ENCODE measurements at places on chromosomes 6 and 20.

GRCh38 chr6:158233214-158233795 lies 65.2 kb downstream of the GTF2H5 start:
- DNase-seq, result no peak

DNA sequence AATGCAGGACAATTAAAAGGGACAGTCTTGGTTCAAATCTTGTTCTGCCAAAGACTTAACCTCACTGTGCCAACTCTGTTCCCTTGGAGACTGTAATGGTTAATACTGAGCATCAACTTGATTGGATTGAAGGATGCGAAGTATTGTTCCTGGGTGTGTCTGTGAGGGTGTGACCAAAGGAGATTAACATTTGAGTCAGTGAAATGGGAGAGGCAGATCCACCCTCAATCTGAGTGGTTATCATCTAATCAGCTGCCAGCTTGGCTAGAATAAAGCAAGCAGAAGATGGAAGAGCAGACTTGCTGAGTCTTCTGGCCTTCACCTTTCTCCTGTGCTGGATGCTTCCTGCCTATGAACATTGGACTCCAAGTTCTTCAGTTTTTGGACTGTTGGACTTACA lies 474.4 kb downstream of the CD83 start:
- no peak for DNase-seq

GRCh38 chr6:42988486-42989020 lies 4.2 kb downstream of the PPP2R5D start:
- no peak for DNase-seq

- no peak for DNase-seq
Measured at GRCh38 chr6:10175362-10175761, 239.5 kb downstream of the TFAP2A start.

GRCh38 chr6:17297271-17298080 lies 16.3 kb downstream of the RBM24 start:
- DNase-seq, result no peak

- DNase-seq, result no peak
Measured at GRCh38 chr6:128508588-128509296, 11.7 kb downstream of the PTPRK start.

All from activated CD4-positive, alpha-beta T cell treated with anti-CD3 and anti-CD28 coated beads, Interleukin-2, amount 50 U/mL, for 48 hours (primary cell).